Activated CD4-positive, CD25-positive, alpha-beta regulatory T cell (primary cell): ENCODE measurements at places on chromosomes 6 and 20.

GRCh38 chr20:3788685-3789155, 2.2 kb upstream of the CENPB start:
- DNase-seq, result no peak

DNA sequence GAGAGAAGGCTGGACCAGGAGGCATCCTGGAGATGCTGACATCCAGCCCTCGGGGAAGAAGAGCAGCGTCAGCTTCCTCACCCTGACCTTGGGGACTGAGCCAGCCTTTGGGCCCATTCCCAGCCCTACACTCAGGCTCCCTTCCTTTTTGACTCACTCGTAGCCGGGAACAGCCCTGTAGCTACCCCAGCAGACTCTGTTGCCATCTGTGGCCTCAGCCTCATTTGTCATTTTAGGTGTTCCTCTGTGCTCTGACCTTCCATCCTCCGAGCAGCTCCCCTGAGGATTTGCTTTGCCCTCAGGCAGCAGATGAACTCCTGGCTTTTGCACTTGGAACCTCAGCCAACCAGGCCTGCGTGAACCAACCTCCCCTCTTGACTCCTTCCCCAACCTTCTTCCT, 67.5 kb downstream of the ELOVL2 start:
- no peak for DNase-seq

DNA sequence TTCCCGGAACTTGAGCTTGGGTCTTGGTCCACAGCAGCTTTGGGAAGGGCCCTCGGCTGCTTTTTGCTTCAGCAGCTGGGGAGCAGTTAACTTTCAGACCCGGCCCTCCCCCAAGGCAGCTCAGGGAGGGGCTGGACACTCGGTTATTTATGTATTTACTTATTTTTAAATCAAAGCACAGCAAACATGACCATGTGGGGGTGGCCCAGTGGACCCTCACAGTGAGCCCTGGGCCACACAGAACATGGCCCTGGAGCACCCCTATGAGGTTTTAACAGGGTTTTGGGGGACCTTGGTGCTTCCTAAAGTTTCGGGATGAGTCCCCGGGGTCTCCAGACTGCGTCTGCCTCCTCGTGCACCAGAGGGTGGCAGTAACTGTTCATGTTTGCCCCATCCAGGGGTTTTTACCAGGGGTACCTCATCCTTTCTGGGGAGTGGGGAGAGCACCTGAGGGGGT, 26.6 kb upstream of the NPBWR2 start:
- DNase-seq, result no peak

GRCh38 chr6:147054871-147055270, 149.3 kb upstream of the STXBP5 start:
- no peak for DNase-seq

DNA sequence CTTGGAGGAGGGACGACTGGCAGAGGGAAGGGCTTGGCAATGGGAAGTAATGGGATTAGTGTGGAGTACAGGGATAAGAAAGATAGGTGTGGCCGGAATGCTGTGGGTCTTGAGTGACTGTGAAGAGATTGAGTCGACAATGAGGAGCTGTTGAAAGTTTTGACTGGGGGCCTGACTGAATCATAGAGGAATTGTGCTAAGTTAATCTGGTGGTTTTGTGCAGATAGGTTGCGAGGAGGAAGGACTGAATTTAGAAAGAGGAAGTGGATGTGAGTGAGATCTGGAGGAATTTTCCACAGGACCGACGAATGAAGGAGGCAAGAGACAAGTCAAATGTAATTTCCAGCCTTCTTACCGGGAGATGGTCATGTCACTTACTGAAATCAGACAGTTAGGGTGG, 143.9 kb upstream of the RALGAPA2 start:
- DNase-seq, result no peak

DNA sequence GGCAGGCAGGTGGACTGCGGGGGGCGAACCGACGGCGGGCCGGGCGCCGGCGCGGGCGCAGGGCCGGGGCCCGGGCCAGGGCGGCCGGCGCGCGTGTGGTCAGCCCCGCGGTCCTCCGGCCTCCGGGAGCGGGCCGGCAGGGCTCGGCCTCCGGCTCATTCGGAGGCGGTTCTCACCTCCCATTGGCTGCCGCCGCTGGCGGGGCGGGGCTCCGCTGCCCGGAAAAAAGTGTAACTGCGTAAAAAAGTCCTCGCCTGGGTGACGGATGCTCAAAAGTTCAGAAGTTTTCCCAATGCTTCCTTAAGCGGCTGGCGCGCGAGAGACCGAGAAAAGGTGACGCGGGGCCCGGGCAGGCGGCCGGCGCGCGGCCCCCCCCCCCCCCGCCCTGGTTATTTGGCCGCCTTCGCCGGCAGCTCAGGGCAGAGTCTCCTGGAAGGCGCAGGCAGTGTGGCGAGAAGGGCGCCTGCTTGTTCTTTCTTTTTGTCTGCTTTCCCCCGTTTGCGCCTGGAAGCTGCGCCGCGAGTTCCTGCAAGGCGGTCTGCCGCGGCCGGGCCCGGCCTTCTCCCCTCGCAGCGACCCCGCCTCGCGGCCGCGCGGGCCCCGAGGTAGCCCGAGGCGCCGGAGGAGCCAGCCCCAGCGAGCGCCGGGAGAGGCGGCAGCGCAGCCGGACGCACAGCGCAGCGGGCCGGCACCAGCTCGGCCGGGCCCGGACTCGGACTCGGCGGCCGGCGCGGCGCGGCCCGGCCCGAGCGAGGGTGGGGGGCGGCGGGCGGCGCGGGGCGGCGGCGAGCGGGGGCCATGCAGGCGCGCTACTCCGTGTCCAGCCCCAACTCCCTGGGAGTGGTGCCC, at the start of gene FOXC1:
FOXC1 (plus strand) TSS at position 268 of the 849 bp plus-strand sequence; CDS start at position 799, 531 bp downstream.
- no peak for DNase-seq

DNA sequence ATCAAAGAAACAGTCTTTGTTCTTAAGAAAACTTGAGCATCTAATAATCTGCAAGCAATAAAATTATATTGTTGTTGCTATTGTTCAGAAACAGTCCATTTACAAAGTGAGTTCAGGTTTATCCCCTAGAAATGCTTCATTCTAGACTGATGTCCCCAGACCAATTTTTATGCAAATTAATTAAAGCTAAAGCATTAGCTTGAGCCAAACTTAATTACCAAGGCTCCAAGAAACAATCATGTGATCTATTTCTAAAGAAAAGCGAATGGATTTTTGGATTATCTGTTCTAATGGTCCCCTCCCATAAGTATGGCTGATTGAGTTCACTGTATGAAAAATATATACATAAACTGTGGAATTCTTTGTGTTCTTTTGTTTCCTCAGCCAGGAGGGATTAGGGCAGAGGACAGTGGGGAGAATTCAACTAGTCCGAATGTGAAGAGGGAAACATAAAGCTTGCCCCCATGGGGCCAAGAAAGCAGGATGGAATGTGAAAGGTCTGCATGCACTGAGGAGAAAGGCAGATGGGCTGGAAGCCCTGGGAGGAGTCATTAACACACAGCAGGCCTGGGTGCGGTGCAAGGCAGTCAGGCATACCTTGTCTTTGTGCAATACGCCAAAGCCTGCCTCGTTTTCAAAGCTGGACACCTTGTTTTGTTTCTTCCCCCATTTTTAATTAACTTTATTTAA, 597.1 kb downstream of the KIF16B start:
- no peak for DNase-seq

DNA sequence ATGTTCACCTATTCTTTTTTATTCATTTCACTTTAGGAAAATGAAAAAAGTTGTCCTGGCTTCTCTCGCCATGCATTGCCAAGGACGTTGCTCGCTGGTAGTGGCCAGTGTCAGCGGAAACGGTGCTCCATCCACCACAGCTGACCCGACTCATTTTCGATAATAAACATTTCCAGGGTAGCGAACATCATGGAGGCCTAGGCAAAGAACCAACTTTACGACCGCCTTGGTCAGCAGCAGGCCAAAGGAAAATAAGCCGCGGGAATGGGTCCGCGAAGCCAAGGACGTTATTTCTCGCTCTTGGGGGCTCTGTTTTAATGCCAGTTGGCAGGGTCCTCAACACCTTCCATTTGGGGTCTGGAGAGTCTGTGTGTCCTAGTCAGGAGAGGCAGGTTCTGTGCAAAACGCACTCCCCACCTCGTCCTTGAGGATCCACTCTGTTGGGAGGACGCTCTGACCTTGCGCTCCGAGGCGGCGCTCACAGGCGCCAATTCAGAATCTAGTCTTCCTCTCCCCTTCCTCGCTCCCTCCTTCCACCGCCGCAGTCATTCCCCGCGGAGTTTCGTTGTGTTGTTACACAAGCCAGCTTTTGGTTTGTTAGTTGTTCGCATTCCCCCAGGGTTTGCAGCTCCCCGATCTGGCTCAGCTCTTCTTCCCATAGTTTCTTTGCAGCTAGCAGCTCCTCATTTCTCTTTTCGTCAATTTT, 4.1 kb upstream of the PAX1 start:
- no peak for DNase-seq

GRCh38 chr6:109304284-109305015, 77.8 kb downstream of the CD164 start:
- no peak for DNase-seq

DNA sequence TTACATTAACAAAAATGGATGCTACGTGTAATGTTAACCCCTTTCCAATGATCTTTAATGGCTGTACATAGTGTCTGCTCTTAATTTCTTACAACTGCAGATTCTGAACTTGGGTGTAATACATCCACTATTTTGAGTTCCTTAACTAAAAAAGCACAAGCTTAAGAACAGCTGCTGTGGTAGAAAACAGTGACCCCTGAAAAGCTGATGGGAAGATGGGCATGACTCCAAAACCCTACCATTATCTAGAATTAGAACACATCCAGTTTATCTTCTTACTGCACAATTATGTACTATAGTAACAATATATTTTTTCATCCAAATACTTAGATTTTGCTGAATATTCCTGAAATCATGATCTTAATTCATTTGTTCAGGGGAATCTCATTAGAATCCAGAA, 49.3 kb downstream of the LYRM4 start:
- DNase-seq, result no peak

DNA sequence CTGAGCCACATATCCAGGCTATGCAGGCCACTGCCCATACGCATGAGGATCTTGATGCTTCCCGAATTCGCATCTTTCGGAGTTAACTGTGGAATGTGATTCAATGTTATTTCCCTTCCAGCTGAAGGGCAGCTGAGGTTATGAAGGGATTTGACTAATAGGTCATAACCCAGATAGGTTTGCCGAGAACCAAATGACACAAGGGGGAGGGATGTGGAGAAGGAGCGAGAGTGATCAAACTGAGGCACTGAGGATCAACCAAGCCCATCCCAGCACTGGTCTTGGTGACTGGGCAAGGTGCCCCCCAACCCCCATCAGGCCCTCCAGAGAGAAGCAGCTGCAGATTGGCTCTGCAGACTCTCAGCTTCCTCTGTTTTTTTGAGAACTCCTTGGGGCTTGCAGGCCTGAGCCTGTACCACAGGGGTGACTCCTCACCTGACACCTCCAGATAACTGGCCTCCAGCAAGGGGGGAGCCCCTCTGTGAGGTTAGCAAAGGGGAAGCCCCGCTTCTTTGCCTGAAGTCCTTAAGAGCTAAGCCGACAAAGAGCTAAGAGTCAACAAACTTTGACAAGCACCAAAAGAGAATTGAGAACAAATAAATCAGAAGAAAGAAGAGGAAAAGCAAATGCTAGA, 185.9 kb downstream of the PDE7B start:
- DNase-seq, result no peak

DNA sequence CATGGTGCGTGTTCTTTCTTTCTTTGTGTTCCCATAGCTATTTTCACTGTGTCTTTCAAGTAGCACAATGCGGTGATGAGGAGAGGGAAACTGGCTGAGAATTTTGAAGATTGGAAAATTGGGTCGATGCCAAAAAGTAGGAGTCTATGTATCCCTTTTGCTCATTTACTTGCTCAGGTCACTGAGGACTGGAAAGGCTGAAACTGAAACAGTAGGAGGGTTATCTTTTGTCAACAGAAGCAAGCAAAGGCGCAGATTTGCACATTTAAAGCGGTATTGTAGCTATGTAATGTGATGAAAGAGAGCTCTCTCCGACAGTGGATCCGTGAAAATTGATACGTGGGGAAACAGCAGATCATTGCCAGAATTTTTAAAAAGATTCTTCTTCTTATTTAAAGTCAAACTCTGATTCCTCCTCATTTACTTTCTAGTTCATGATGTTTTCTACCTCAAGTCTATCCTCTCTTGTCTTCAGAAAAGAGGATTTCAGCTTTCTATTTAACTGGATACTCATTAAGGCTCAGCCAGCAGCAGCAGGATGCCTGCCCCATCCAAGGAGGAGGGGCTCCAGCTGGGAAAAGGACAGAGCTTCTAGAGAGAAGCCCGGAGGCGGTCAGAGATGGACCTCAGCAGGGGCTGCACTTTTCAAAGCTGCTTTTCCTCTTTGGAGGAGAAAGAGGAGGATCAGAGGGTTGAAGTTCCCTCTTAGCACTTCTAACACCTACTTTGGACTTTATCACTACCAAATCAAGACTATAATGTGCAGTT, 15.9 kb upstream of the FYN start:
- DNase-seq, result no peak

DNA sequence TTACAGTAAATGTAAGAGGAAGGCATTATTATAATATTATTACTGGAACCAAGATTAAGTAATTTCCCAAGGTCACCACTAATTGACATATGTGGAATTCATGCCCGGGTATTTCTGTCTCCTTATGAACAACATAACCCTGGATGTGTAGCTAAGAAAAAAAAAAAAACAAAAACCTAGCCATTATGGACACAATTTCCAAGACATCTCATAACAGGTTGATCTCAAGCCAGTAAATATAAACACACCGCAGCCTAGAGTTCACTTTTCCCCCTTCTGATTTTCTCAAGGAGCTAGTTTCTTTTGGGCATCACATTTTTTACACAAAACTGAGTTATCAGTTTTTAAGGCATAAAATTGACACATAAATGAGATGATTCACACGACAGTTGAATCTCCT, 306.5 kb upstream of the RSPO3 start:
- DNase-seq, result no peak

DNA sequence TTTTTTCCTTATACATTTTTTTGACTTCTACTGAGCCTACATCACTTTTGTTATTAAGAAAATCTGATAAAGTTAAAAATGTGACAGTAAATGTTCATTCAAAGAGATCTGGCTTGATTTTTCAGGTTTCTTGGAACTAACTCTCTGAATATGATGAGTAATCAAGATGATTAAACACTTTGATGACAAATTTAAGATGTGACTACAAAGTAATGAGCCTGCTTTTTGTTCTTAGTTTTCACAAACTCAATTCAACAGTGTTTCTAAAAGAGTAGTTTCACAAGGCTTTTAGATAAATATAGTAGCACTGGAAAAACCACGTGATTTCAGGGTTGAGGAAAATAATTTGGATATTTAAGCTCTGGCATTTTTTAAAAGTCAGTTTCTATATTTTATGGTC, 37.9 kb upstream of the HDDC2 start:
- DNase-seq, result no peak

DNA sequence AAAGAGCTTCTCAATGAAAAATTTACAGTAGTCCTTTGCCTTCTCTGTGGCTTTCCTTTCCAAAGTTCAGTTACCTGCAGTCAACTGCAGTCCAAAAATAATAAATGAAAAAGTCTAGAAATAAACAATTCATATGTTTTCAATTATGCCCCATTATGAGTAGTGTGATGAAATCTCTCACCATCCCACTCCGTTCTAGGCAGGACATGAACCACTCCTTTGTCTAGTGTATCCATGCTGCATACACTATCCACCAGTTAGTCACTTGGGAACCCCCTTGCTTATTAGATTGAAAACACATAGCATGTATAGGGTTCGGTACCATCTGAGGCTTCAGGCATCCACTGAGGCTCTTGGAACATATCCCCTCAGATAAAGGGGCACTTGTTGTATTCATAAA, 80.6 kb upstream of the EYA4 start:
- DNase-seq, result no peak
